ENCODE measurements at places on chromosomes 12 and 14.
A peak's percentile ranks its signal among the peaks of the same experiment; 100 is the strongest.

DNA sequence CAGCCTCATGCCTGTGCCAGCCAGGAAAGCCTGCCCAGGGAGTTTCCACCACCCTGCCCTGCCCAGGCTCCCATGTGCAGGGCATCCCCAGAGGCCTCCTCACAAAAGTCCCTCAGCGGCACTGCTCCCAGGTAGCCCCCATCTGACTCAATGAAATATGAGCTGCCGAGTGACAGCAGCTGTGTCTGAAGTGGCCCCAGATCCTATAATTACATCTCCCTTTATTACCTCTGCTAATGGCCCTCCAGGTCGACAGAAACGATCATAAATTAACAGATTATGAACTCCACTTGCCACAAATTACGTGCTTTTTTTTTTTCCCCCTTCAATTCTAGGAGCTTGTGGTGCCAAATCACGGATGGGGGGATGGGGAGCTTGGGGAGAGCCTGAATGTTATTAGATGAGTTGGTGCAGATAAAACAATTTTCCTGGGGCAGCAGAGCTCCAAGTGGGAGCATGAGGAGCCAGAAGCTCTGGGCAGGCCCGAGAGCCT, 110.4 kb downstream of the ESRRB start:
- peak; percentile 34 for DNase-seq

GRCh38 chr14:50497351-50497750, 35.0 kb downstream of the MAP4K5 start:
- no peak for DNase-seq

GRCh38 chr14:73364559-73364958, 93.8 kb downstream of the NUMB start:
- DNase-seq, result no peak

- DNase-seq, result no peak
These were observed 346.8 kb downstream of the ETNK1 start for GRCh38 chr12:22971701-22972191.

DNA sequence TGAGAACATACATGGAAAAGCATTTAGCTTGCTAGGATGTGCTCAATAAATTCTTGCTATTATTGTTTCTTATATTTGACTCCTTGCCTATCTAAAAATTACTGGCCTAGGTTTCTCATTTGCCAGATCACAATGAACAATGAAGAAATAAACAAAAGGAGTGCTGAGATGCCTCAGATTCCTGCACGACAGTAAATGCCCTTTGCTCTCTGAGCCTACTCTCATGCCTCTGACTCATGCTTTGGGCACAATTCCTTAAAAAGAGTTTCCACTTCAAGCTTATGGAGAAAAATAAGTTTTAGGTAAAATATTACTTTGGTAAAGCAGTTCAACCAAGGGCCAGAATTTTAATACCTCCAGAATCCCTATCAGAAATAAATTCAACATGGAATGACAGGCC, 30.9 kb downstream of the GRIN2B start:
- peak; percentile 62 for DNase-seq

DNA sequence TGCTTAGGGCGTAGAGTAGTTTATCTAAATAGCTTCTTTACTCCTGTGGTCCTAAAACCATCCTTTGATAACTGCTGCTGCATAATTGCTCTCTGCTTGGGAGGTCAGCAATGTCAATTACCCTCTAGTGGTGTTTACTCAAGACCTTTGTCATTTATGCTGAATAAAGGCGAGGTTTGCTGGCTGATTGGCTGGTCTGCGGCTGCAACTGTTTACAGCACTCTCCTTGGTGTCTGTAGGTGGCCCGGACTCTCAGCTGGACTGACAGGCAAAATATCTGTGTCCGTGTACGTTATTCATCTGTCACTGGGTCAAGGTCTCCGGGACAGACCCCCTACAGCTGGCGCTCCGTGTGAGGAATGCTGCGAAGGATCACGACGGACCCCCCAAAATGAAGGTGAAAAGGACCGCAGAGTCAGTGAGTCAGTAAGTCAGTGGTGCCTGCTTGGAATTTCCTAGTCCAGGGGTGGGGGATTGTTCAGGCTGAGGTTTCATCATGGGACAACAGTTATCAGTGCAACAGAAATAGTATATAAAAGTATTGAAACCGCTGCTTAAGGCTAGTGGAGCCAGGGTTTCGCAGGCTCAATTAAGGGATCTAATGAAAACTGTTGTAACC, 253.3 kb upstream of the DIO2 start:
- no peak for DNase-seq

GRCh38 chr12:468671-469389, 9.1 kb downstream of the B4GALNT3 start:
- DNase-seq, result peak; percentile 67

GRCh38 chr12:66065641-66066136, 64.9 kb downstream of the LLPH start:
- no peak for DNase-seq

DNA sequence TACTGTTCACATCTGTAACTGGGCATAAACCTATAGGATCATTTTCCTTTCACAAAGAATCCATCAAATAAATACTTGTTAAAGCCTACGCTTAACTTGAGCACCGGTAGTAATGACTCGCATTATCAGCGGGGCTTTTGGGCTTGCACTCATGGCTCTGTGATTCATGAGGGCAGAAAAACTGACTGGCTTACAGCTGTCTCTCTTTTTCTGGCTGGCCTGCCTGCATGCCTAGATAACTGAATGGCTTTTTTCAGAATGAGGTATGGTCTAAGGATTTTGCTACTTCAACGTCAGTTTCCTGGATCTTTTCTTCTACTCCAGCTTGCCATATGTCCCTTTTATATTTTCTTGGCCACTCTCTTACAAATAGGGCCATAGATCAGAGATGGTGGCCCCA, 531.1 kb downstream of the NRXN3 start:
- no peak for DNase-seq

All from DMS53 (cell line).